ENCODE measurements at places on chromosomes 3 and 15. TPM values are rescaled to one million over a fixed set of nuclear protein-coding genes. Genes with fewer than 3 reads are reported as not detected.

Gene PLCH1
- 0.33 TPM for total RNA-seq

Gene ZBBX
- not detected for total RNA-seq

Gene GPR27
- 0.65 TPM for total RNA-seq

DNA sequence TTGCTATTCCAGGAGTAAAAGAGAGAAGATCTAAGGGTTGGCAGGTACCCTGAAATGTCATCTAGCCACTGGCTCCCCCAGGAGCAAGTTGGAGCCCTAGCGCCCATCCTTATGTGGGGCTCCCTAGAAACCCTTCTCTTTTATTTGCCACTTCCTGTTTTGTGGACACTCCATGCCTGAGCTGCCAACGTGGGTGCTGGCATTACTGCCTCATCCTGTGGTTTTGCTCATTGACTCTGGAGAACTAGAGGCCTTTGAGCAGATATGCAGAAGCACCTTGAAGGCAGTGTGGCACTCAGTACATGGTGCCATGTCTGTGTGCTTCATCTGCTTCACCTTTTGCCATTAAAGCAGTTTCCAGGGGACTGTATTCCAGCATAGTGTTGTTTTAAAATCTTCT, 8.1 kb downstream of the EDEM1 start:
- DNase-seq: no peak

GRCh38 chr3:127093312-127093711, 99.6 kb upstream of the PRR23E start:
- DNase-seq: no peak

- no peak for DNase-seq
These were observed 36.1 kb upstream of the PLSCR5 start for GRCh38 chr3:146640955-146641867.

- no peak for DNase-seq
These were observed 573.9 kb downstream of the AGBL1 start for GRCh38 chr15:86653344-86654197.

DNA sequence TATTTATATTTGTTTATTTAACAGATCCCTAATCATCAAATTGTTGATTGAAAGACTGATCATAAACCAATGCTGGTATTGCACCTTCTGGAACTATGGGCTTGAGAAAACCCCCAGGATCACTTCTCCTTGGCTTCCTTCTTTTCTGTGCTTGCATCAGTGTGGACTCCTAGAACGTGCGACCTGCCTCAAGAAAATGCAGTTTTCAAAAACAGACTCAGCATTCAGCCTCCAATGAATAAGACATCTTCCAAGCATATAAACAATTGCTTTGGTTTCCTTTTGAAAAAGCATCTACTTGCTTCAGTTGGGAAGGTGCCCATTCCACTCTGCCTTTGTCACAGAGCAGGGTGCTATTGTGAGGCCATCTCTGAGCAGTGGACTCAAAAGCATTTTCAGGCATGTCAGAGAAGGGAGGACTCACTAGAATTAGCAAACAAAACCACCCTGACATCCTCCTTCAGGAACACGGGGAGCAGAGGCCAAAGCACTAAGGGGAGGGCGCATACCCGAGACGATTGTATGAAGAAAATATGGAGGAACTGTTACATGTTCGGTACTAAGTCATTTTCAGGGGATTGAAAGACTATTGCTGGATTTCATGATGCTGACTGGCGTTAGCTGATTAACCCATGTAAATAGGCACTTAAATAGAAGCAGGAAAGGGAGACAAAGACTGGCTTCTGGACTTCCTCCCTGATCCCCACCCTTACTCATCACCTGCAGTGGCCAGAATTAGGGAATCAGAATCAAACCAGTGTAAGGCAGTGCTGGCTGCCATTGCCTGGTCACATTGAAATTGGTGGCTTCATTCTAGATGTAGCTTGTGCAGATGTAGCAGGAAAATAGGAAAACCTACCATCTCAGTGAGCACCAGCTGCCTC, 14.7 kb downstream of the THBS1 start:
- no peak for DNase-seq

GRCh38 chr3:186053954-186054791, 54.7 kb downstream of the ETV5 start:
- no peak for DNase-seq

DNA sequence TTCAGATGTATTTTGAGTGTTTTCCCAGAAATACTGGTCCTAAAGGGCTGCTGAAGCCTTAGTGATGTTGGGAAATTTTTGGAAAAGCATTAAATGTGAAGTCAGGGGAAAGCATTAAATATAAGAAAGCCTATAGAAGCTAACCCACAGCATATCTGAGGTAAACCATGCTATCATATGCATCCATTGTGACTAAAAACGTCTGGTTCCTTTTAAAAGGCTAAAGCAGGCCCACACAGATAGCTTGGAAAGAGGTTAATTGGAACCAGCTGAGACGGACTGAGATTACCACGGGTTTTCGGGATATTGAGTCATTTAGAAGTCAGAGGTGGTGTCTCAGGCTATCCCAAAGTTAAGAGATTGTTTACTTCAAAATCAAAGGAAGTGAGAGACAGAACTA, 78.2 kb downstream of the CYP19A1 start:
- DNase-seq: no peak
